ENCODE measurements at places on chromosomes 5 and 9.
A peak's percentile ranks its signal among the peaks of the same experiment; 100 is the strongest.

- peak; percentile 49 for DNase-seq
Observed at GRCh38 chr5:95862671-95863382, 40.3 kb upstream of the GLRX start.

GRCh38 chr9:129990269-129991010 is 52.5 kb downstream of the FNBP1 start:
- DNase-seq: peak; percentile 44

DNA sequence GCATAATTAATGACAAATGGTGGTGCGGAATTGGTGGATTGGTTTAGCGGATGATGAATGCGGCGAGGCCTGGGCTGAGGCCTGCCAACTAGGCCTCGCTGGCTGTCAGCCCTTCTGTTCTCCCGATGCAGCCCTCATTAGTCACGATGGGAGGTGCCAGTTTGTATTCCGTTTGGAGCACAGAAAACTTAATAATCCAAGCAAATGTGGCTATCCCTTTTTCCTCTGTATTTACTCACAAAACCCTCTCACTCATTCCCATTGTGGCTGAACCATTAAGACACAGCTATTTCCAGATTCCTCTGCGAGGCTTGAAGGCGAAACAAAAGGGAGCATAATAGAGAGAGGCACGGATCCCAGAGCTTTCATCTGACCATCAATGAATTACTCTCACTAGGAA is 114.3 kb downstream of the MVB12B start:
- no peak for DNase-seq

DNA sequence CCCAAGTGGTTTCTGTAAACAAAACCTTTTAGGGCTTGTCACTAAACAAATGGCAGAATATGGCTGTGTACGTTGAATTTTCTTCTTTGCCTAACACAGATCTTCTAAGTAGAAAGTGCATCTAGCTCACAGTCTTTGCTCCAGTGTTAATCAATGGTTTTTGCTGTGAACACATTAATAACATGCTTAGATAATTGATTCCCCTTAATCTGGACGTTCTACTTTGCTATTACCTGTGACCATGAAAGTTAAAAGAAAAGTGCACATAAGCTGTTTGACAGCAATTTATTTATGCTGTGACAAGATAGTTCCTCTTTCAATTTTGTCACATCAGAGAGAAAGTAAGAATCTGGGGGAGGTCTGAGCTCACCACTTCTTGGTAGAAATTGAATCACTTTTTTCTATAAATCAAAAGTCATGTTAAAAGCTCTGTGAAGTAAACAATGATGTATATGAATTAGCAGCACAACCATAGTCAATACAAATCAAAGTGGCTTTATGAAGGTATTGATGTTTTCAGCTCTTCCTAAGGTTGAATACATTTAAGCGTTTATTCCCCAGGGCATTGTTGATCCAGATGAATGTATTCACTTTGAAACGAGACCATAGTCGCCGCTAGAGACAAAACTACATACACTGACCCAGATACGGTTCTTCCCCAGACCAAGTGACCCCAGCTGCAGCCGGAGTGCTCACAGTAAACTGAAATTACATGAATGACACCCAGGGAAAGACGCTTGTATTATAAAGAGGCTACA is 174.6 kb upstream of the ZNF608 start:
- DNase-seq: peak; percentile 82

DNA sequence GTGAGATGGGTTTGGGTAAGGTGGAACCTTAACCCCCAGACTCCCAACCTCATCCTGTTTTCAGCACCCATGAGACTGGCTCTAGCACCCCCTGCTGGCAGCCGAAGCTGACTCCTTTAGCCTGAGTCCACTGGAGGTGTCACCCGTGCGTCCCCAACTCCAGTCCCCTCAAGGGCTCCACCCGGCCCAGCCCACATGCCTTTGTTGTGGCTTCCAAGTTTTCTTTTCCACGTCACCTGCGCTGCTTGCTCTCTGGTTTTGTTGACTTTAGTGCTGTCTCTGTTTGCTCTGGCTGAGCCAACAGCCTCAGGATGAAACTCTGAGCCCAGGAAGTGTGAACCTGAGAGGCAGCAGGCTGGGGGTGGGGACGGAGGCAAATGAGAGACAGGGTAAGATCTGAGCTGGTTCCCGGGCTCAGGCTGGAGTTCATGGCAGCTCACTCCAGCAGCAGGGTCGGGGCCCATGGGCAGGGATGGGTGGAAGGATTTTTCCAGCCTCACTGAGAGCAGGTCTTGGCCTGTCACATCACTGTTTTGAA is 13.2 kb upstream of the AQP7 start:
- DNase-seq: peak; percentile 27

DNA sequence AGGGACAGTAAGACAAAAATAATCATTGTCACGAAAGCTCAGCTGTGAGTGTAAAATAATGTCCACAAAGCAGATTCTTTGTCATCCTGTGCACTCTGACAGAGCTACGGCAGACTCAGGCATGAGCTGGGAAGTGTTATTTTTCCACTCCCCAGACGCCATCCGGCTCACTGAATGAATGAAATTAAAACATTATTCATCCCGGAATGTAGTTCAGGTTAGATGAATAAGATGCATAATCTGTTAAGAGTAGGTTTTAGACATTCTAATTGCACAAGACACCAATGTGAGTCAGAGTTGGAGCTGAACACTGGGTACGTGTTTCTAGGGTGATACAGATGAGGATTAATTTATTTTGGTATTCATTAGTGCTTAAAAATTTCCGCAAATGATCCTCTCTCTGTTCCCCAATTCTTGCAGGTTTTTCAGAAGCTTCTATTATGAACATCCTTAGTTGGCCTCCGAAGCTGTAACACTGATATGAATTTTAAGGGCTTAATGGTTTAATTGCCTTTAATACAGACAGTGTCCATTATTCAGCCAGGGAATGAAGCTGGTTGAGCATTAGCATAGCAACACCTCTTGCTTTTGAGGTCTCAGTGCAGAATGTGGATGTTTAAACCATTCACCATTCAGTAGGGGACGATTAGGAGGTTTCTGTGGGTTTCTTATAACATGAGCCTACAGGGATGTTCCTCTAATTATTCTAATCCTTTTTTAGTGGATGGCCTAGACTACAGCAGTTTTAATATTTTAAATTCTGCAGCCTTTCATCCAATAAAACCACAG is 65.6 kb upstream of the FRRS1L start:
- DNase-seq: no peak

GRCh38 chr5:65913519-65913918 is 12.9 kb upstream of the ERBIN start:
- no peak for DNase-seq

DNA sequence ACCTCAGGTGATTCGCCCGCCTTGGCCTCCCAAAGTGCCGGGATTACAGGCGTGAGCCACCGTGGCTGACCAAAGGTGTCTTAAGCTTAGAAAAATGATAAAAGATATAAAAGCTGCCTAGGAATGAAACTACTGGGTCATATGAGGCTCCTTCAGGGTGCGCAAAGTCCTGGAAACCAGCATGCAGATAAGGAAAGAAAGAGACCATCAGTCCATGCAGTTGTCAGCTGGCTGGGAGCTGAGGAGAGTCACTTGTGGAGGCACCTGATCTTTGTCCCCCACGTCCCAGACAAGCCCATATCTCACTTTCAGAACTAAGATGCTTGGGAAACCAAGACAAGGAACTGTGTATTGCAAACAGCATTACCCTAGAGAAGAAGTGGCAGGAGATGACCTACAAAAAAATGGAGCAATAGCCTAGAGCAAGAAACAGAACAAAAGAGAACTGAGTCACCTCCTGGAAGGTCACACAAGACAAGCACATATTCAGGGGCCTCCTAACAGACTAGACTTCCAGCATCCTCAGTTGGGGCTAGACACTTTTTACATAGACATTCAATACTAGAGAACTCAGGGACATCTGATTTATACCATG is 2.8 kb upstream of the CCDC125 start:
- peak; percentile 56 for DNase-seq

DNA sequence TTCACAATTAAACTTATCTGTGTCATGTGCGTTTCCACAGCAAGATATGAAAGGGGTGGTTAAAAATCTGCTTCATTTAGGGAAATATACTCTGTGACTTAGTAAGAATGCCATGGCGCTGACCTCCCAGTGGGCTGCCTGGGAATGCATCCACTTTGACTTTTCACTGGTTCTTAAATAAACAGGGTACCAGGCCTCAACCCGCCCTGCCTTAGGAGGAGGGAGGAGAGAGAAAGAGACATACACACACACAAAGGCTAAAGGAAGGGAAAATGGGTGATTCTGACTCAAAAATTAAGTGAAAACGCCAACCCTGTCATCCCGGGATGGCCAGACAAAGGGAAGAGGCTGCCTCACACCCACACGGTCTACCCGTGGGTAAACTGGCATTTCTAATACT is 122.1 kb downstream of the EBF1 start:
- DNase-seq: no peak

- no peak for DNase-seq
Observed at GRCh38 chr5:154265197-154265773, 74.8 kb downstream of the GALNT10 start.

GRCh38 chr5:178113141-178113787 is at the start of gene N4BP3:
Gene N4BP3 (plus strand): TSS chr5:178113532. CDS start chr5:178119584, 6,052 bp downstream.
- DNase-seq: peak; percentile 46

- no peak for DNase-seq
Observed at GRCh38 chr5:38795986-38796741, 49.6 kb upstream of the OSMR start.

- no peak for DNase-seq
Observed at GRCh38 chr9:101567725-101568350, 26.9 kb downstream of the PPP3R2 start.

GRCh38 chr9:90099262-90099963 is 494.6 kb downstream of the GADD45G start:
- peak; percentile 27 for DNase-seq

GRCh38 chr9:78599926-78600325 is 303.0 kb downstream of the PSAT1 start:
- DNase-seq: no peak

- peak; percentile 24 for DNase-seq
Observed at GRCh38 chr5:113663879-113664541, 150.5 kb downstream of the YTHDC2 start.

GRCh38 chr9:105693435-105694189 is 729 bp upstream of the TMEM38B start:
- DNase-seq: peak; percentile 47

GRCh38 chr9:35948901-35949318 is 9.0 kb downstream of the OR2S2 start:
- no peak for DNase-seq

DNA sequence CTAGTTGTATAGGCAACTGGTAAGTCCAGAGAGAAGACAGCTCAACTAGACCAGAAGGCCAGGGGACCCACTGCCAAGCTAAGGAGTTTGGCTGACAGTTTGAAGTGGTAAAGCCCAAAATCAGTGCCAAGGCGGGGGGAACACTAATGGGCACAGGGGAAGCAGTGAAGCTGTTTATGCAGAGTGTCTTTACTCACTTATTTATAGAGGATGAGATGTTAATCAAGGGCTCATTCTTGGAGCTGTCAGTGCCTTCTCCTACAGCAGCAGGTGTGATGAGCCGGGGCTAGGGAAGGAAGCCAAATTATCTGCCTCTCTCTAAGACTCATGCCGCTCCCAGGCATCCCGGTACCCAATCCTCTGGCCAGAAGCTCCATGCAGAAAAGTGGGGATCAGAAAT is 75.2 kb upstream of the GALNT10 start:
- DNase-seq: no peak

- no peak for DNase-seq
Observed at GRCh38 chr5:22965960-22966359, 112.8 kb upstream of the CDH12 start.

DNA sequence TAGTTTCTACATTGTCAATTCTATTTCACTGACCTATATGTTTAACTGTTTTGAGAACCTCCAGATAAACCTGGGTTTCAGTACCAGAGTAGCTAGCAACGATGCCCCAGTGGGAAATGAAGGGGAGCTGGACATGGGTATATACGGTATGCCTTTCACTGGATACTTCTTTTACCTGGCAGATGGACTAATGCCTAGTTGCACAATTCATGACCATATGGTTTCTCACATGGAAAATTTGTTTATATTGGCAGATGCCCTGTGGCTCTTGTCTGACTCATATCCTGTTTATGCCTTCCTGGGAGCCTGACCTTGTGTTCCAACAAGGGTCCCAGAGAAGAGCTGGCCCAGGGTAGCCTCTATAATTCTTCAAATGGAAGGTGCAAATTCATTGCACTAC is 144.1 kb downstream of the MAT2B start:
- no peak for DNase-seq

GRCh38 chr5:95777441-95777840 is 45.1 kb downstream of the GLRX start:
- no peak for DNase-seq

DNA sequence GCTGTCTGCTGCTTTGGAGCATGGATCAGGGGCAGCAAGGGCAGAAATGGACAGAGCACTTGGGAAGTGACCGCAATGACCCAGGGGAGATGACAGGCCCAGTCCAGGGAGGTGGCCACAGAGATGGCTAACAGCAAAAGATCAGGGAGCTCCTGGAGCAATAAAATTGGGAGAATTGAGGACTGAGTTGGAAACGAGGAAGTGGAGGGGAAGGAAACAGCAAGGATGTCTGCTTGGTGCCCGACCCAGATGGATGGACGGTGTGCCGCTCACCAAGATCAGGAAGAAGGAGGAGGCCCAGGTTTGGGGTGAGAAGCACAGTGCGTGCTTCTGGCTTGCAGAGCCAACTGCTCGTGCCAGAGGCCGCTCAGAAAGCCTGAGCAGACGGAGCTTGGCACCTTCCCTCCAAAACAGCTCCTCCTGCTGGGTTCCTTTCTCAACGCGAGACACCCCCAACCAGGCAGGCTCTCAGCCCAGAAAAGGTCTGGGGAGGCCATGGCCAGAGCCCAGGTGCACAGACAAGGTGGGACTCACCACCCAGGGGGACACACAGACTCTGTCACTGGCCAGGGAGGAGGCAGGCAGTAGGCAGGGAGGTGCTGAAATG is 1.7 kb upstream of the SLC34A1 start:
- peak; percentile 31 for DNase-seq

DNA sequence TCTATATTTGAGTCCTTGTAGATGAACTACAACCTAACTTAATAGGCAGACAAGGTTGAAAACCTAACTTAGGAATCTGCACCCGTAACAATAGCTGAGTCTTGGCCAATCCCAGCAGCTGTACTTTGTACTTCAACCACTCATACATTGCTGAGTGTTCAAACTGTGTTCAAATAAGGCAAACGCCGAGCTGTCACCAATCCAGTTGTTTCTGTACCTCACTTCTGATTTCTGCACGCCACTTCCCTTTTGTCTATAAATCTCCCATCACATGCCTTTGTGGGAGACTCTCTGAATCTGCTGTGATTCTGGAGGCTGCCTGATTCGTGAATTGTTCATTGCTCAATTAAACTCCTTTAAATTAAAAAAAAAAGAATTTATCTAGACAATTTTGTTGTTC is 167.8 kb upstream of the TUT7 start:
- peak; percentile 30 for DNase-seq

GRCh38 chr5:37207802-37208201 is 41.4 kb downstream of the CPLANE1 start:
- no peak for DNase-seq

DNA sequence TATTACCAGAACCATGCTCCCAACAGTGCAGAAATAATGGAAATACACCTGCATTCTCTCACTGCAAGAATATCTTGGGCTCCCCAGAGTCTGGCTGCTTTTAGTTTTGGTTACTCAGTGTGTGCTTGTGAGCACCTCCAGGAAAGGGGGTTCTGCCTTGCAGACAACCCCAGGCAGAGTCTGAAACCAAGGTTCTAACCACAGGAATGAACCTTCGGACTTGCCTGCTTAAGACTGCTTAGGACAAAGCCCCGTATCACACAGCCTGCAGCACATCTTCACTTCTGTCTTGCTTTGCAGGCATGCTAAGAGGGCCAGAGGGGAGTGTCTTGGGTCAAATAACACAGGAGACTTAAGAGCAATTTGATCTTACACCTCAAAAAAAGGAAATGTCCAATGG is 94.8 kb upstream of the SPATA31C2 start:
- DNase-seq: no peak

- DNase-seq: no peak
Observed at GRCh38 chr5:158857371-158857770, 242.3 kb downstream of the EBF1 start.
